ENCODE measurements at places on chromosomes 1 and 21. TPM values are rescaled to one million over a fixed set of nuclear protein-coding genes. Genes with fewer than 3 reads are reported as not detected.

DNA sequence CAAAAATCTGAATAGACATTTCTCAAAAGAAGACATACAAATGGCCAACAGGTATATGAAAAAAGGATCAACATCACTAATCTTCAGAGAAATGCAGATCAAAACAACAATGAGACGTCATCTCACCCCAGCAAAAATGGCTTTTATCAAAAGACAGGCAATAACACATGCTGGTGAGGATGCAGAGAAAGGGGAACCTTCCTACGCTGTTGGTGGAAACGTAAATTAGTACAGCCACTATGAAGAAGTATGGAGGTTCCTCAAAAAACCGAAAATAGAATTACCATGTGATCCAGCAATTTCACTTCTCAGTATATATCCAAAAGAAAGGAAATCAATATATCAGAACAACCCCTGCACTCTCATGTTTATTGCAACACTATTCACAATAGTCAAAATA is 65.1 kb upstream of the ATP1B1 start:
- no peak for DNase-seq

The NPHS2 gene
- not detected for total RNA-seq

The LEPR gene
- 5.0 TPM for total RNA-seq

- DNase-seq: no peak
Measured at GRCh38 chr1:167416506-167416905, 101.8 kb downstream of the CD247 start.

DNA sequence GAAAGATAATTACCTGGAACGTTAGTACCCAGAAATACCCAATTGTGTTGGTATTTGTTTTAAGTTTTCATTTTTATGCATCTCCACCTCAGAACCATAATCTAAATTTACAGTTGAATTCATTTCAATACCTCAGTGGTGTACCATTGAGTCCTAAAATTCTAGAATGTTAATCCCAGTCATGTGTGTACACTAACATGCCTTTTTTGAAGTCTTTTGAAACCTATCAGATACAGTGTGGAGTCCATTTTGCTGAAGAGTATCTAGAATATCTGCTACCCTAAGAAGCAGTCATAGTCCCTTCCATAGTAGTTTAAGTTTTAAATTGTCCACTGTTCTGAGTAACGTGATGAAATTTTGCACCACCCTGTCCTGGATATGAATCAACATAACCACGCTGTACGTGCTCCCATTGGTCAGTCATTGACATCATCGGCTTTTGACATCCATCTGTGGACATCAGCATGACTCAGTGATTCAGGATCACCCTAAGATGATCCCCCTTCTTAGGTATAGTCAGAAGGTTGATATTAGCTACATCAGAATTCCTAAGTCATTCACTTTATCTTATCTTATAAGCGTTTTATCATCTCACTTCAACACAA is 7.5 kb upstream of the ASH1L start:
- no peak for DNase-seq

All from activated CD4-positive, alpha-beta memory T cell treated with anti-CD3 and anti-CD28 coated beads for 36 hours (primary cell).